ENCODE measurements at places on chromosomes 7 and 10.

DNA sequence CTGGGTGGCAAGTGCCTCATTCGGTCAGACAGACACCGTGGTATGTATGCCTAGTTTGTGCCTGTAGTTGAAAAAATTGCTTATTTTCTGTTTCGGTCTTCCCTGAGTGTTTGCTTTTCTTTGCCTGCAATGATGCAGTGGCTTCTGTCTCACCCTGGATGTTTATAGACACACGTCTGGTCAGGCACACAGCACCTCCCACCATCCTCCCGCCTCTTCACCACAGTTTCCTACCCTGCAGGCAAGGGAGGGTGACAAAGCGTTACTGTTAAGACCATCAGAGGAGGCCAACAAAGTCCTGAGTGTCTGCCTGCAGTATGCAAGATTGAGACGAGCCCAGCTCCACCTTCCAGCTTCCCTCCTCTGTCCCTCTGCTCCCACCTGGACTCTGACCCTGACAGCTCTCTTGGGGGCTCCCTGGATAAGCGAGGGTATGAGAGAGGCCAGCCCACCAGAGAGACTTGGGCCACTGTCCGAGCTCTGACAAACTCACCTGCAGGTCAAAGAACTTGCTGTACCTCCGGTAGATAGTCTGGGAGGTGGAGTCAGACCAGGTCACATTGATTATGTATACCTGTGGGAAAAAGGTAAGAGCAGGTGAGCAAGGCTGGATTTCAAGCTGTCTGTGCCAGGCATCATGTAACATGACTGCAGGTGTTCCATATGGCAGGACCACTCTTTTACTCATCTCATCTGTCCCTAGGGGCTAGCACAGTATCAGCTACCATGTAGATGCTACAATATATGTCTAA, 54.4 kb downstream of the SH3PXD2A start:
- DNase-seq: no peak

DNA sequence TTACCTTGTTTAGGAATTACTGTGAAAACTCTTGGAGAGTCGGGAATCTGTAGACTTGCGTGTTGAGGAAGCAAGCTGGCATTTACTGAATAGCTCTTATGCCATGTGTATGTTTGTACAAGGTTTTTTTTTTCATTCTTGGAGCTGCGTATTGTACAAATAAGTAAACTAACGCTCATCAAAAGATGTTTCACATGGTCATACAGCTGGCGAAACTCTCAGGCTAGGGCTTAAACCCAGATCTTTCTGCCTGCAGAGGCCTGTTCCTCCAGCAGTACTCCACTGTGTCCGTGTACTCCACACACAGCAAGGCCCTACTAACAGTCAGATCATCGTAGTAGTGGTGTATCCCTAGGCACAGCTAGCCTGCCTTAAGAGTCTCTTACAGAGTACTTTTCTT, 7.4 kb downstream of the EDRF1 start:
- DNase-seq: no peak

- no peak for DNase-seq
These were observed 91.4 kb upstream of the PHYHIPL start for GRCh38 chr10:59085054-59085453.

DNA sequence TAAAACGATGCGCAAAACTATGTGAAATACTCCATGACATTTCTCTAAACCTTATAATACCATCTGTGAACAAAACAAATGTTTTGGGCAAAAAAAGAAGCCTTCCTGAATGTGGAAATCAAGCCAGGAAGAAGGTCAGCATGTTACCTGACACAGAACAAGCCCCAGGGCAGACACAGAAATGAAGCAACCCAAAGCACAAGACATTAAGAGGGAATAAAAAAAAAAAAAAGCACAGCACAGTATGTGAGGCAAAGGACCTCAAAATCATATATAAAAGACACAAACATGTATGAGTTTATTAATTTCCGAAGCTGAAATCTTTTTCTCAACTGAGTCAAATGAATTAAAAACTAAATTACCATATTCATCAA, 161.8 kb downstream of the SKIDA1 start:
- no peak for DNase-seq

Data from NCI-H1436 treated with DMSO at 0.1 percent for 48 hours (cell line).